ENCODE measurements at places on chromosomes 2 and 18. TPM values are rescaled to one million over a fixed set of nuclear protein-coding genes. Genes with fewer than 3 reads are reported as not detected.

SCN7A gene
- not detected for polyA plus RNA-seq

DNA sequence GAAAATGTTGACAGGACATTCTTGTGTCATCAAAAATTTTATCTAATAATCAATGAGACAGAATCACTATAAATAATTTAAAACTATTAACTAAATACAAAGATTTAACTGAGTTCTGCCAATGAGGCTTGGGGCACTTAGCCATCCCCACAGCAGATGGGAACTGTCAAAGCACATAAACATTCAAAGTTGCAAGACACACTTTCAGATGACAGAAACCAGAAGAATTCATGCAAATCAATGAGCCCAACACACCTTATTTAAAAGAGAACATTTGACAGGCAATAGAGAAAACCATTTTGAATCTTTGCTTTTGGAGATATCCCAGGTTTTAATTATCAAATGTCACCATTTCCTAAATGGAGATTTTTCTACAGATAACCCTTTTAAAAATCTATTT lies 566.2 kb downstream of the IRS1 start:
- no peak overlapping the region for H3K27ac ChIP-seq
- no peaks in the 10 kb centered on the region for H3K36me3 ChIP-seq
- no peak overlapping the region for H3K4me3 ChIP-seq

DNA sequence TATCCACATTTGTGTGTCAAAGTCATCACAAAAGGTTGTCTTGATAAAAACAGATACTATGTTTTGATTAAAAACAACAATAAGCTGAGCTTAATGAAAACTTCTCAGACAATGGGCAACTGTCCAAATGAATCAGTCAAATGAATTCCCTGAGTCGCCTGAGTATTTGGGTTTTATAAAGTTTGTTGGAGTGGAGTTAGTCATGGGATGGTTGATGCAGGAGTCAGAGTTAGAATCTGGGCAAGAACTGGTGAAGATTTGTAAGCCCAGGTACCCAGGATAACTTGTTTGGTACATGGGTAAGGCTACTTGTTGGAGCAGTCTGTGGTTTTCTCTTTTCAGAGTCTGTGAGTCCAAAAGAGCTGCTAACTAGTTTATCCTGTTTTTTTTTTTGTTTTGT lies 34.4 kb upstream of the RAPGEF4 start:
- H3K27me3 ChIP-seq: 0 out of 2 replicates have a peak, but pooled peaks cover 7% of the 10 kb centered on the region
- no peaks in the 10 kb centered on the region for H3K36me3 ChIP-seq
- DNase-seq: no peak

- H3K4me3 ChIP-seq: no peak overlapping the region
- DNase-seq: no peak
- H3K27ac ChIP-seq: no peak overlapping the region
Measured at GRCh38 chr18:37672932-37673595, 107.5 kb upstream of the CELF4 start.

DNA sequence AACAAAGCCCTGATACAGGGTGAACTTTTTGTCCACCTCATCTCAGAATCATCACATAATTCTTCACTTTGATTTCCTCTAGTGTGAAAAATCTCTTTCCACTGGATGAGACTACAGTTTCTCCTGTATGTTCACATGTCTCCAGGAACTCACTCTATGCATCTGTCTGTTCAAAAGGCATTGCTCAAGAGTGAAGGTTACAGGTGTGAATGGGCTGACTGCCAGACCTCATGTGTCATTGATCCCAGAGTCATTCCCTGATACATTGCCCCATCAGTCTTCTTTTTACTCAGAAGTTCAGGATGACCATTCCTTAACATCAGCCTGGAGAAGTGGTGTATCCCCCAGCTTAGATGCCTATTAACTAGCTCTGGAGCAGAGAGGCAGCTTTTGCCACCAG lies 4.4 kb upstream of the DSC3 start:
- DNase-seq: no peak
- H3K36me3 ChIP-seq: no peaks in the 10 kb centered on the region
- no peak overlapping the region for H3K27ac ChIP-seq
- no peak overlapping the region for H3K4me3 ChIP-seq
- peaks cover 16% of the 10 kb centered on the region for H3K27me3 ChIP-seq
- H3K4me1 ChIP-seq: 0 out of 3 replicates have a peak, but pooled peaks cover 2% of the 10 kb centered on the region

ATP8B1 gene
- not detected for polyA plus RNA-seq

HOXD12 gene
- polyA plus RNA-seq: not detected

KLHL41 gene
- polyA plus RNA-seq: 1.5 TPM

DNA sequence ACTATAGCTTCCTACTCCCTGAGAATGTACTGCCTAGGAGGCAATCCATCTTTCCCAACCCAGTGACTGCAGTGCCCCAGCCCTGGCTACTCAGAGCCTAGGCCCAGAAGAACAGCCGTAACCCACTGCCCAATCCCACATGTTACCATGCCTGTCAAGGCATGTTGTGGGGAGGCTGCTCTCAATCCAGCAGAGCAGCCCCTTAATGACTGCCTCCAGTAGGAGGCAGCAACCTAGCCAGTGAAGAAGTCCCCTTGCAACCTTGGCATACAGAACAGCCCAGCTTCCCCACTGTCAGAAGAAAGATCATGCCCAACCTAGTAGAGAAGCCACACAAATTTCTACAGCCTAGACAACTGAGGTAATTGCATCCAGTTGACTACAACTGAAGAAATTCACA lies 44.2 kb upstream of the CDH7 start:
- H3K36me3 ChIP-seq: no peaks in the 10 kb centered on the region
- no peaks in the 10 kb centered on the region for H3K4me1 ChIP-seq
- no peak for DNase-seq
- no peak overlapping the region for H3K4me3 ChIP-seq

- DNase-seq: no peak
- no peak overlapping the region for H3K4me3 ChIP-seq
- no peaks in the 10 kb centered on the region for H3K27me3 ChIP-seq
Measured at GRCh38 chr18:32439802-32440201, 30.9 kb downstream of the GAREM1 start.

PAIP2B gene
- polyA plus RNA-seq: 0.20 TPM

DNA sequence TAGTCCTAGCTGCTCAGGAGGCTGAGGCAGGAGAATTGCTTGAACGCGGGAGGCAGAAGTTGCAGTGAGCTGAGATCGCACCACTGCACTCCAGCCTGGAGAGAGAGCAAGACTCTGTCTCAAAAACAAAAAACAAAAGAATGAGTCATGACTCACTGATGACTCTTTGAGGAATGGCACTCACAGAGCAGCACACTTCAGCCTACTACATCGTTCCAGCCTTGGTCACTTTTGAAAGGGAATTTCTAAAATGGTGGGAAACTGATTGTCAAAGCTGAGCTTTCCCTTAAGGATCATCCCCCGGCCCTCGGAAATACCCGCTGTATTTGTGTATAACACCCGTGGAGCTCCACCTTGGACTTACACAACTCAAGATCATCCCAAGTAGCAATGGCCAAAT lies 217.3 kb upstream of the HS6ST1 start:
- H3K27ac ChIP-seq: no peak overlapping the region
- H3K36me3 ChIP-seq: no peaks in the 10 kb centered on the region
- DNase-seq: no peak
- H3K4me1 ChIP-seq: no peaks in the 10 kb centered on the region
- H3K4me3 ChIP-seq: no peak overlapping the region

DNA sequence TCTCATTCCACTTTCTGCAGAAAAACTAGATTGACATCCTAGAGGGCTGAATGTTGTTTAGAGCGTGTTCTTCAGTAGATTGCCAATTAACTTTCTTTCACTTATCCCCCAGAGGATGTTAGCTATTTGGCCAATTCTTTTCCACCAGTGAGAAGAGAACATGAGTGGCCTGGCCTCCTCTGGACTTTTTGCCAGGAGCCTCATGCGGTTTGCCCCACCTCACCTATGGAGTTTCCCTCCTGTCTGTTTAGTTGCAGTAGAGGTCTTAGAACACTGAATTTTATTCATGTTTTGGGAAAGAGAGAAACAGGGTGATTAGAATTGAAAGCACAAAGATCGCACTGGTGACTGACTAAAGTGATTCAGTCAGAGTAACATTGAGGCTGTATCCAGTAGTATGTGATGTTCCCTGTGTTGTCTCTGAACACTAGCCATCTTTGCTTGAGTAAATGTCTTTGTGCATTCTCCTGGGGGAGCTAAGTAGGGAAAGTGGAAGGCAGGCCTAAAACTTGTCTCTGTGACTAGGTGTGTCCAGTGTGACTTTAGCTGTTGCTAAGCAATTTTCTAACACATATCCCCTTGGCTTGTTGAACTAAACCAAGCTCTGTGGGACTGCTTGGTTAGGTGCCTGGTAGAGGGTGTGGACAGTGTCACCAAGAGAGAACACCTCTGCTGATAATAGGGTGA lies 34.0 kb downstream of the UGP2 start:
- no peak overlapping the region for H3K4me3 ChIP-seq
- DNase-seq: no peak
- no peaks in the 10 kb centered on the region for H3K27me3 ChIP-seq
- no peaks in the 10 kb centered on the region for H3K4me1 ChIP-seq

DNA sequence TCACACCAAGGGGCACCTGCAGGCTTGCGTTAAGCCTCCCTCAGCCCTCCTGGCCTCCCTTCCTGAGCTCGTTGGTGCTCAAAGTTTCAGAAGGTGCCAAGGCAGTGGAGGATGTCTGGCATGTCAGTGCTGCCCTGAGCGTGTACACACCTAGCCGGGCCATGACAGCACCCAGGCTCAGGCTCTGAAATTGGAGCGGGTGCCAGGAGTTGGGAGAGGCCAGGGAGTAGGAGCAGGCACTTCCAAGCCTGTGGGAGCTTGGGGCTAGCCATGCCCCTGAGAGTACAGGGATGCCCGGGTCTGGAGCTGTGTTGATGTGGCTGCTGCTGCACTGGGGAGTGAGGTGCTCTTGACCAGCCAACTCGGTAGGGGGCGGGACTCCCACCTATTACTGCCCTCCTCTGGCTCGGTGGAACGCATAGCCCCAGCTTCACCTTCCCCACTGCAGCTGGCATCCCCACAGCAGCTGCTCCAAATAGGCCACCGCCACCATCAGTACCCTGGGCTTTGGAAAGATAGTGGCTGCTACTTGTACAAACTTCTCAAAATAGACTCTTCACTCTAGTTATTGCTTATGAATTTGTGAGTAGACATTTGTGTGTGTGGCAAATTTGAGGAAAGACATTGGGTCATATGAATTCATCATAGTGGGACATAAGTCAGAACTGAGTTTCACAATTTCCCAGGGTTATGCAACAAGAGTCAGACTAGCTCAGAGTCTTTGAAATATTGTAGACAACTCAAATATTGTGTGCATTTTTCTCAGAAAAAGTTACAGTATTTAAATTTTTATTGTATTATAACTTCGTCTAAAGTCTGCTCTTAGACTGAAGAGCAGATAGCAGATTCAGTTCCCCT lies 6.8 kb upstream of the PCARE start:
- no peak for DNase-seq
- H3K27me3 ChIP-seq: peaks cover 2% of the 10 kb centered on the region
- no peaks in the 10 kb centered on the region for H3K36me3 ChIP-seq
- H3K4me3 ChIP-seq: no peak overlapping the region

DNA sequence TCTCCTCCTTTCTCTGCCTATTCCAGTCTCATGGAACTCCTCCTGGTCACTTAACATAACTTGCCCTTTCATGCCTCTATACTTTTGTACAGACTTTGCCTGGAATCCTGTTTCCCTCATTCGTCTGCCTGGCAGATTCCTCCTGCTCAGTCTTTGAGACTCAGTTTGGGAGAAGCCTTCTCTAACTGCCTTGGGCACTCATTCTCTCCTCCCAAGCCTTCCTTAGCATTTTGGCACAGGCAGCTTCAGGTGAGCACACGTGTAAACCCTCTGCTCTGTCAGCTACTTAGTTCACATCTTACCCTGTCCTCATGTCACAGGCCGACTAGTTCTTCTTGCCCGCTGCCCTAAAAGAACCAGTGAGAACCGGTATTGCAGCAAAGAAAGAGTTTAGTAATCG lies 6.0 kb upstream of the FAM98A start:
- no peak overlapping the region for H3K27ac ChIP-seq
- no peak for DNase-seq
- H3K4me3 ChIP-seq: no peak overlapping the region
- H3K4me1 ChIP-seq: no peaks in the 10 kb centered on the region

GRCh38 chr2:221124532-221125240 lies 447.4 kb downstream of the EPHA4 start:
- no peaks in the 10 kb centered on the region for H3K36me3 ChIP-seq
- no peak overlapping the region for H3K4me3 ChIP-seq
- no peaks in the 10 kb centered on the region for H3K4me1 ChIP-seq
- no peak overlapping the region for H3K27ac ChIP-seq
- H3K27me3 ChIP-seq: no peaks in the 10 kb centered on the region

GRCh38 chr2:70472221-70472890 lies 81.3 kb downstream of the TGFA start:
- no peaks in the 10 kb centered on the region for H3K27me3 ChIP-seq
- no peak overlapping the region for H3K4me3 ChIP-seq
- H3K36me3 ChIP-seq: no peaks in the 10 kb centered on the region
- DNase-seq: no peak
- no peak overlapping the region for H3K27ac ChIP-seq
- no peaks in the 10 kb centered on the region for H3K4me1 ChIP-seq

DNA sequence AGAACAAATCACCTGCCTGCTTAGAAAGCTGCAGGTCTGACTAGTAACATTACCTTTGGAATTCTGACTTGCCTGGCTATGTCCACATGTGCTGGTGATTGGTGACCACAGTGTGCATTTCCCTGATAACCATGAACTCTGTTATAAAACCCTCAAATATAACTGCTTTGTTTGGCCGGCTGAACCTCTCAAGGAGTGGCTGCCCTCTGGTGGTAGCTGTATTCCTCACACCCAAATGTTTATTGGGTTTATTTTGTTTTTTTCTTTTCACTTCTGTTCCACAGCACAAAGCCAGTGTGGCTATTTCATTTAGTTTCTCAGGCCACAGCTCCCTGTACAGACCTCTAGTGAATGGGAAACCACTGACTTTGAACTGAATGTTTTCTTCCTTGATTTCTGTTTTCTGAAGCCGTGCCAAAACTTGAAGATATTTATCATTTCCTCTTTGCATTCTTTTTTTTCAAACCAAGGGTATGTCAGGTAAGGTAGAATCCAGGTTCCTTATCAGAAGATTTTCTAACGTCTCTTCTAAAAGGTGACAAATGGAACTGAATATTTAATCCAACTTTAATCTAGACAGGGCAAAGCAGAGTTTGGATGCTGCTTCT lies 549.0 kb upstream of the VRK2 start:
- no peaks in the 10 kb centered on the region for H3K36me3 ChIP-seq
- H3K4me3 ChIP-seq: no peak overlapping the region
- H3K27ac ChIP-seq: no peak overlapping the region
- DNase-seq: peak; percentile 49
- H3K4me1 ChIP-seq: no peaks in the 10 kb centered on the region
- H3K27me3 ChIP-seq: no peaks in the 10 kb centered on the region

CYBRD1 gene
- 12.4 TPM for polyA plus RNA-seq

GCKR gene
- polyA plus RNA-seq: 0.57 TPM

DNA sequence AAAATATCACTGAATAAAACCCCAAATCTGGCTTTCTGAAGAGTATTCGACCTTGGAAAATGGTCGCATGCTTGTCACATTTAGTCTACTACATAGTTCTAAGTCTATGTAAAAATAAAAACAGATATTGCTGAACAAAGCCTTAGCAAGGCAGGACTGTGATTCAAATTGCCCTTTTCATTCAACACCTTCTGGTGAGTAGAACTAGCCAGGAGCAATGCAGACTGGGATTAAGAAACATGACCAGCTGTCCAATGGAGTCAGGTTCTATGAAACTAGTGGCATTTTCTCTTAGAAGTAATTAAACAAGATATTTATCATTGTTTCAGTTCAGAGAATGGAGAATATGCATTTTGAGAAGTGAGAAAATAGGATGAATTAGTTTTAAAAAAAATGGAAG lies 1260.5 kb upstream of the ACVR2A start:
- DNase-seq: no peak
- H3K4me1 ChIP-seq: no peaks in the 10 kb centered on the region
- no peaks in the 10 kb centered on the region for H3K36me3 ChIP-seq
- no peak overlapping the region for H3K27ac ChIP-seq
- H3K4me3 ChIP-seq: no peak overlapping the region
